ENCODE measurements at places on chromosomes 2 and 18.

DNA sequence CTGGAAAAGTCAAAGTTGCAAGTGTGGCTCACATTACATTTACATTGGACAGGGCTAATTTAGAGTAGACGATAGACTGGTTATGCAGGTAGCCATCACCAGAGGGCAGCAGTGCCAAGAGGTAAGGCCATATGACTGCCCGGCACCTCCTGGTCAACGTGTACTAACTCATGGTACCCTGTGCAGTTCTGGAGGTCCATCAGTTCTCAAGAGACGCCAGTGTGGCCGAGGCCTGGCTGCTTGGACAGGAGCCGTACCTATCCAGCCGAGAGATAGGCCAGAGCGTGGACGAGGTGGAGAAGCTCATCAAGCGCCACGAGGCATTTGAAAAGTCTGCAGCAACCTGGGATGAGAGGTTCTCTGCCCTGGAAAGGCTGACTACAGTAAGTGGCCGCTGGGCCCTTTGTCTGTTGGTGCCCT lies 65.8 kb upstream of the EML6 start:
- no peak for DNase-seq

- no peak for DNase-seq
Observed at GRCh38 chr2:132517386-132517785, 100.8 kb downstream of the GPR39 start.

GRCh38 chr18:68763083-68763482 lies 34.8 kb upstream of the CCDC102B start:
- DNase-seq: no peak

- DNase-seq: no peak
Observed at GRCh38 chr2:226738821-226739544, 60.6 kb downstream of the IRS1 start.

- no peak for DNase-seq
Observed at GRCh38 chr2:24546669-24547068, 55.6 kb downstream of the NCOA1 start.

DNA sequence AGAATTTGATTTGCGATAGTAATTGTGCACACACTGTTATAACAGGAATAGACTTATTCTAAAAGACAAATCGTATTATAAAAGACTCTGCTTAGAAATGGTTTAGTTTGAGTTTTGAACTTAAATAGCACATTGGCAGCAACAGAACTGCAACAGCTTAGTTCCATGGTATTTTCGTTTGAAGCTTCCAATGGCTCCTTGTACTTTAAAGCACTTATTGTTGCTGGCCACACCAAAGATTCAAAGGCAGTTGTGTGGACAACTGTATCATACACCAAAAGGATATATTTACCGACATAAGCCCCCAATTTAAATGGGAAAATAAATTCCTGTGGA lies 627 bp downstream of the WIPF1 start:
- no peak for DNase-seq

DNA sequence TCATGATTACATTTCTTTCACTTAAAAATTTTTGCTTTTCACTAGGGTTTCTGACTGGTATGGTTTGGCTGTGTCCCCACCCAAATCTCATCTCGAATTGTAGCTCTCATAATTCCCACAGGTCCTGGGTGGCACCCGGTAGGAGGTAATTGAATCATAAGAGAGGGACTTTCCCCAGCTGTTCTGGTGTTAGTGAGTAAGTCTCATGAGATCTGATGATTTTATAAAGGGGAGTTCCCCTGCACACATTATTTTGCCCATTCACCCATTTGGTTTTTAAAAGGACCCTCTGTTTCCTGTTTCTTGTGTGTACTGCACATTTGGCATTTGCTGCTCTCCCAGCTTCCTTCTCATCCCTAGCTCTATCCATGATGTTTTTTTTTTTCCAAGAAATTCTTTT lies 27.8 kb upstream of the NETO1 start:
- DNase-seq: no peak

DNA sequence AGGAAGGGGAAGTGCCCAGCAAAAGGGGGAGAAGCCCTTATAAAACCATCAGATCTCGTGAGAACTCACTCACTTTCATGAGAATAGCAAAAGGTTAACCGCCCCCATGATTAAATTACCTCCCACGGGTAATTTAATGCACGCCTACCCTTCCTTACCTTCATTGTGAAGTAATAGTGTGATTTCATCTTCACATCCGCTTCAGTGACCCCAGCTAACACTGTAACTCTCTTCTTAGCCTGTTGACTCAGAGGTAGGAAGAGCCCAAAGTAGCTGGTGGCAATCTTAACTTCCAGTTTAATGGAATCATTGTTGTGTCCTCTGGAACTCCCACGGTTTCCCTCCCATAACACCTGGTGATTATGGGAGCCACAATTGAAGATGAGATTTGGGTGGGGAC lies 120.5 kb downstream of the GULP1 start:
- DNase-seq: no peak

- no peak for DNase-seq
Observed at GRCh38 chr18:470661-471501, 29.6 kb downstream of the COLEC12 start.

GRCh38 chr18:76558881-76559667 lies 64.0 kb upstream of the ZNF516 start:
- DNase-seq: no peak

DNA sequence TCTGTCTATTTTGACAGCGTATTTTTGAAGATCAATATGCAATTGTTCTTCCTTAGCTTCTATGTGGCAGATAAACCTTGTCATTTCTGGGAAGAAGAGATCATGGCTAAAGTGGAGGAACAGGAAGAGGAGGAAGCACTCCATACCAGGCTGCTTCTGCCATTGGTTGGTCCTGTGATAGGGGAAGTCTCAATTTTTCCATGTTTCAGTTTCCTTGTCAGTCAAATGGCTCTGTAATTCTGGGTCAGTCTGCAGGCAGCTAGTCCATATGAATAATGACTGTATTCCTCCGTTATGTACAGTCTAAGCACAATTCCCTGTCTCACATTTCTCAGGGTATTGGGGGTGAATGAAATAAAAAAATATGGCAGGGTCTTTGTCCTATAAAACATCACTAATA lies 277.6 kb upstream of the CXCR4 start:
- DNase-seq: no peak

DNA sequence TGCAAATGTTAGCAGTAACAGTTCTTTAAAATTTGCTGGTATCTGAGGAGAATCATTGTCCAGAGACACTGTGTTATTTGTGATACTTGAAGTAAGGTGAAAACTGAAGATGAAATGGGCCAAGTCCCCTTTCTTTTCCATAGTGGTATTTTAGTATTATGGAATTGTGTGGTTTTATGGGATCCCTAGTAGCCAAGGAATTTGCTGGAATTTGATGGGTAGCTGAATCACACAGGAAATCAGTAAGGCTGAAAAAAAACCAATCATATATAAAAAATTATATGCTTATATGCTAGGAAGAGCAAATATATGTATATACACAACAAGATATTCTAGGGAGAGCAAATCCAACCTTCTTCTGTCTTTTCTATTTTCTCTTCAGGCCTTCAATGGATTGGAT lies 54.2 kb upstream of the TACR1 start:
- no peak for DNase-seq

DNA sequence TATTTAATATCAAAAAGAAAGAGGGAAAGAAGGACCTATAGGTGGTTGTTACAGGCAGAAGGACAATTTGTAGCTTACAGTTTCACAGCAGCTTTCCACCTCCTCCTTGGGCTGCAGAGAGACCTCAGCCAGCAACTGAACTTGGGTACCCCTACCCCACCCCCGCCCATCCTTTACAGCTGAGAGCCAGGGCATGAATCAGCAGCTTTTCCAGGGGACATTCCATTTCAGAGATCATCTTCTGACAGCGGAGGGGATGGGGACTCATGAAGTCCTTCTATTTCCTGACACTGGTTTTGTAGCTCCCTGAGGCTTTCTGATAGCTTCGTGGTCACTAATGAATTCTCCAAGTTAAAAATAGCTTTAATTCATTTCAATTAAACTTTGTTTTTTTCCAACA lies 96.4 kb downstream of the ITGB1BP1 start:
- no peak for DNase-seq

GRCh38 chr2:71190656-71191569 lies 36.0 kb downstream of the PAIP2B start:
- no peak for DNase-seq

GRCh38 chr2:235413064-235413463 lies 80.8 kb upstream of the AGAP1 start:
- no peak for DNase-seq

GRCh38 chr2:219706823-219707281 lies 79.4 kb downstream of the SLC4A3 start:
- DNase-seq: no peak

- DNase-seq: no peak
Observed at GRCh38 chr2:31983762-31984467, 26.9 kb downstream of the MEMO1 start.

DNA sequence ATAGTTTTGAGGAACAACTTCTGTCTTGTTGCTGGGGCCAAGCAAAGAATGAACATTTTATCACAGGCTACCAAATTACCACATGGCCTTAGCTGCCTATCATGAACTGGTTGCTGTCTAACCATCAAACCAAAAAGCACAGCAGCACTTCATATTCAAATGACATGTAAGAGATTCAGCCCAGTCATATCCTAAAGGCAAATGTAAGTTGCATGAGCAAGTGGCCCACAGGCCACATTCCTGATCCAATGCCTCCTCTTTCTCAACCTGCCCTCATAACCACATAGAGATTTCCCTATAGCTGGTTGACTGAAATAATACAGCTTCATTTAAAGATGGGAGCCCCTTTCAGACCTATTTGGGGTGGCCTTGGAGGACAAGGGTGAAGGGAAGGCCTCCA lies 572.3 kb downstream of the IRS1 start:
- DNase-seq: no peak

GRCh38 chr2:235445116-235445515 lies 48.7 kb upstream of the AGAP1 start:
- no peak for DNase-seq

DNA sequence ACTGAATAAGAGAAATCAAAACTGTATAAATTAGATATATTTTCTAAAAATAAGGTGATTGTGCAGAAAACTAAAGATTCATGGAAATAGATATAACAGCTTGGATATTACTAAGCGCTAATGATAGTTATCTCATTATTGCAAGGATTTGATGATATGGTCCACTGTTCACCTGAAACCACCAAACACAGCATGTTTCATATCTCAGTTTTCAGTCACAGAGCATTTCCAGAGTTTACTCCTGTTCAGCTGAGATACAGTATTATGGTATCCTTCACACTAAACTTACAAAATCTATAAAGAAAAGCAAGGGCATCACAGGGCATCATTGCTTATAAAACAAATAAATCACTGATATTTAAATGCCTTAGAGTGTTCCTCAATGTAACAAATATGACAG lies 591.6 kb downstream of the ERBB4 start:
- DNase-seq: no peak

- DNase-seq: no peak
Observed at GRCh38 chr2:48510329-48510728, 19.6 kb upstream of the STON1 start.

- DNase-seq: no peak
Observed at GRCh38 chr2:96801786-96802595, 14.1 kb upstream of the CNNM3 start.

GRCh38 chr18:36610661-36611060 lies 218.1 kb downstream of the TPGS2 start:
- DNase-seq: no peak

GRCh38 chr2:209977386-209978239 lies 24.8 kb upstream of the RPE start:
- no peak for DNase-seq

GRCh38 chr2:207802650-207803049 lies 32.9 kb upstream of the FZD5 start:
- DNase-seq: no peak

DNA sequence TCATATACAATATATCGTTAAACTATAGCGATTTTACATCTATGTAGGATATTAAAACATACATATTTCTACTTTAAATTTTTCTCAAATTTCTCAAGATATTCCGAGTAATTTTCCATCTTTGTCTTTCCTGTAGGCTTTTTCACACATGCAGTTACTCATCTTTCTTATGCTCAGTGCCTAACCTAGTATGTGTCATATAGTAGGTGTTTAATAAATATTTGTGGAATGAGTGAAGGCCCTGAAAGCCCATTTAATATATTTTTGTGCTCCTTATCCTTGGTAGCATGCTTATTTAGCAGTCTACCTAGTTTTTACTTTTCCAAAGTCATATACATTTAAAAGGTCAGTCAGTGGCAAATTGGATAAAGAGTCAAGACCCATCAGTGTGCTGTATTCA lies 67.3 kb downstream of the ITGB6 start:
- no peak for DNase-seq

DNA sequence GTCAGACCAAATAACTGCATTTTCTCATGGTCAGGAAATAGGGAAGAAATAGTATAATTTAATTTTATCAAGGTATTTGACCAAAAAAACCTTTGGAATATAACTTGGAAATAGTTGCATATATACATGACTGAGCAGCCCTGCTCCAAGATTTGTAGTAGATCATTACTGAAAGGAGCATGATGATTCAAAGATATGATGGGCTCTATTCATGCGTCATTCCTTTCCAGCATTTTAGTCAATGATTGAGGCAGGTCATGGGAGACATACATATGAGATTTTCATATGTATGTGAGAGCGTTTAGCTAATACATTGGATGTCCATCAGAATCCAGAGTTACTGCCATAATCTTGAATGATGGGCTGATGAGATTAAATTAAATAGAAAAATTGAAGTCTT lies 74.5 kb downstream of the CAB39 start:
- no peak for DNase-seq

DNA sequence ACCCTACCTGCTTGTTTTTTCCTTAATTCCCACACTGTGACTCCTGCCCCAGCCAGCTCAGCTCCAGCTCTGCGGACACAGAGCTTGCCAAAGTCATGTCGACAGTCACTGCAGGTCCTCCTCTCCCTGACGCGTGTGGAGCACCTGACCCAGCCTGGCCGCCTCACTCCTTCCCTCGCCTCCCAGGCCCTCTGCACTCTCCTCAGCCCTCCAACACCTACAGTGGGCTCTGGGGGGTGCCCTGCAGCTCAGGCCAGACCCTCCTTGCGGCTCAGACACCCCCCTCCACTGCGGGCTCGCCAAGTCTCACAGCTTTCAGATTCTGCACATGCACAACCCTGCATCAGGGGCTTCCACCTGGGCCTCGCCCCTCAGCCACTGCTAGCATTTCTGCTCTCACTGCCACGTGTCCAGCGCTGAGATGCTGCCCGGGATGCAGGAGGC lies 68.3 kb downstream of the NDUFA10 start:
- no peak for DNase-seq

GRCh38 chr2:26652361-26653041 lies 11.3 kb upstream of the CIB4 start:
- no peak for DNase-seq

DNA sequence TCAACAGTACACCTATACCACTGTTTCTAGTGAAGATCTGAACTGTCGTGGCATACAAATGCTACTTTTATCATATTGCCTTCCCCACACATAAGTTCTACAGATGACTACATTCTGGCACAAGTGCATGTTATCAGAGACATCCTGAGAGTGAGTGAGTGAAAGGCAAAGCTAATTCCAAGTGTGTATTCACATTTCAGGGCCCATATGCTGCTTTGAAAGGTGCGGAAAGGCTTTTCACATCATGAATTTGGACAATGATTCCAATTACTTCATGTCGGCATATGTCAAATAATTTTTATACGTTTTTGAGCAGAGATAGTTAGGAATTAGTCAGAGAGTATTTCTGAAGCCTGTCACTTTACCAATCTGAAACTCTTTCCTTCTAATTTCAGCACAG lies 101.7 kb downstream of the GAREM1 start:
- no peak for DNase-seq
